ENCODE measurements at places on chromosomes 13 and 19.

DNA sequence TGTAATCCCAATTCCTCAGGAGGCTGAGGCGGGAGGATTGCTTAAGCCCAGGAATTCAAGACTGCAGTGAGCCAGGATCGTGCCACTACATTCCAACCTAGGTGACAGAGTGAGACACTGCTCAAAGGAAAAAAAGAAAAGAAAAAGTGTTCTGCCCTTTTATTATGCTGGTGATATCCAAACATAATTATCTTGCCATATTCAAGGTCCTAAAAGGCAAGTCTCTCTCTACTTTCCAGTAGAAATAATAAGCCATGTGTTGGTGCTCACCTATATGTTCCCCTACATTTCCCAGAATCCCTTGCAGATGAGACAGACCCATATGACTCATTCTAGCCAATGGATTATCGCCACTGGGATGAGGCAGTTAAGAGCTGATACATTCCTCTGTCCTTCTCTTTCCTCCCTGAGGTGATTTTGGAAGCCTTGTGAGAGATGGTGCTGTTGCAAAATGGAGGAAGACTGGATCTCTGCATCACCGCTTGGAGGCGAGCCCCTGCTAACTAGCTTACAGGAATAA, 58.3 kb upstream of the MRI1 start:
- DNase-seq = no peak

DNA sequence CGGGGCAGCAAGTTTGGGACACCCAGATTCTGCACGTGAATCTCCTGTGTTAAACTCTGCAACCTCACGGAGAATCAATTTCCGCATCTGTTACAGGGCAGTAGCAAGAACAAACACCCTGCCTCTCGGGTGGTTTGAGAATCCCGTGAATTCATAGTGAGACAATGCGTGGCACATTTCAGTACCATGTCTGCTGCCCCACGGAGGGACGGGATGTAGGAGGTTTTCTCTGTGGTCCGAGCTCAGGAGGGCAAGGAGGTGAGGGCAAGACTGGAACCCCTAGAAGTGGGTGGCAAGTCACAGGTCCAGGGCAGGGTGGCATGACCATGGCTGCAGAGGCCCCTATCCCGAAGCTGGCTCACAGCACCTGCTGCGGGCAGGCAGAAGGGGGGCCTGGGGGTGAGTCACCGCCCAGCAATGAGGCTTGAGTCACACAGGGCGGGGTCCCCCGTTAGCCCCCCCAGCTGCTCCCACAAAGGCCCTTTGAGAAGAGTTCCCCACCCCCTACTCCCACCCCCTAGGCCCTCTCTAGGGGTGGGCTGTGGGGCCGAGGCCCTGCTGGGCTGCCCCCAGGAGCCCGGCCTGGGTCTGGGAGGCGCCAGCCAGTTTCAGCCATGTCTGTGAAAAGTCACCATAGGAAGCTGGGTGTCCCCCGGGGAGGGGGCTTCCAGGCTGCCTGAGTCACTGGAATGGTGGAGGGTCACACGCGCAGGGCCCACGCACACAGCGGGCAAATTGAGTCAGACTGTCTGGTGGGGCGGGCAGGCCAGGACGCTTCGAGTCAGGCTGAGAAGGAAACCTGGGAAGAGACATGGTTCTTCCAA, 25.8 kb upstream of the NANOS3 start:
- DNase-seq = no peak

DNA sequence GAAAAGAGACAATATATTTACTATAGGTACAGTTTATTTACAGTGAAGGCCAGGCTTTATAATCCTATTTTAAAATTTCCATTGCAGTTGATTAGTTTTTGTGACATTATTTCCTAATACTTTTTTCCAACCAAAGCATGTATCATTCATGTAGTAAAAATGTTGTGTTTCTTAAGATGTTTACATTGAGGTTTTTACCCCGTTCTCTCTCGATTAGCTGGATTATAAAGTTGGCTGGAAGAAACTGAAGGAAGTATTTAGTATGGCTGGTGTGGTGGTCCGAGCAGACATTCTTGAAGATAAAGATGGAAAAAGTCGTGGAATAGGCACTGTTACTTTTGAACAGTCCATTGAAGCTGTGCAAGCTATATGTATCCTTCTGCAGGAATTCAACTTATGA, 21.2 kb downstream of the HNRNPM start:
- DNase-seq = no peak

DNA sequence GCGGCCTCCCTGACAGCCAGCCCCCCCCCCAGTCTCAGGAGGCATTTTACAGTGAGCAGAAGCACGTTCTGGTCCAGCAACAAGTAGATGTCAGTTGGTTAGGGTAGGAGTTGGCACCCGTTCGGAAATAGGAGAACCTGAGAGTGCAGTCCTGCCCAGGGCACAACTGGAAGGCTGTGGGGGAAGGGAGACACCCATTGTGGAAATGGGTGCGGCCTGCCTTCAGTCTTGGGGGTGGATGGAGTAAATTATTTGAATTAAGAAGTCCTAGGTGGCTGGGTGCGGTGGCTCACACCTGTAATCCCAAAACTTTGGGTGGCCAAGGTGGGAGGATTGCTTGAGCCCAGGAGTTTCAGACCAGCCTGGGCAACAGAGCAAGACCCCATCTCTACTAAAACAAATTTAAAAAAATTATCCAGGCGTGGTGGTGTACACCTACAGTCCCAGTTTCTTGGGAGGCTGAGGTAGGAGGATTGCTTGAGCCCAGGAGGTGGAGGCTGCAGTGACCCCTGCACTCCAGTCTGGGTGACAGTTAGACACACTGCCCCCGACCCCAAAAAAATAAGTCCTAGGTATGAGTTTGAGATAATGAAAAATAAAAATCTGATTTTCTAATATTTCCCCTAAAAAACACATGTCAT, 1.2 kb downstream of the CIRBP start:
- DNase-seq = no peak

GRCh38 chr13:38202740-38203139, 146.9 kb upstream of the UFM1 start:
- DNase-seq = no peak

GRCh38 chr19:55300886-55301458, 17.2 kb downstream of the BRSK1 start:
- no peak for DNase-seq

DNA sequence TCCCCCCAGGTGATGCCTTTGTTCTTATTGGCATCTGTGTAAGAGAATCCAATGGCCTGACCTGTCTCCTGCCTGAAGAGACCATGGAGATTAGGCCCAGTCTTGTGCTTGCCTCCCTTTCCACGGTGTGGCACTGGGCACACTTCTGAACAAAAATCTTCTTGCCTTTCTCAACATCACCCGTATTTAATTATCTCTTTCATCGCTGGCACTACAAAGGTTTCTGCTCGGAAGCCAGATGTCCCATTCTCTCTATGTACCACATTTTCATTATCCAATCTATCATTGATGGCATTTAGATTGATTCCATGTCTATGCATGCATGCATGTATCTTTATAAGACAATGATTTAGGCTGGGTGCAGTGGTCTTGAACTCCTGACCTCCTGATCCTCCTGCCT, 74.3 kb downstream of the SLC25A15 start:
- DNase-seq = no peak

DNA sequence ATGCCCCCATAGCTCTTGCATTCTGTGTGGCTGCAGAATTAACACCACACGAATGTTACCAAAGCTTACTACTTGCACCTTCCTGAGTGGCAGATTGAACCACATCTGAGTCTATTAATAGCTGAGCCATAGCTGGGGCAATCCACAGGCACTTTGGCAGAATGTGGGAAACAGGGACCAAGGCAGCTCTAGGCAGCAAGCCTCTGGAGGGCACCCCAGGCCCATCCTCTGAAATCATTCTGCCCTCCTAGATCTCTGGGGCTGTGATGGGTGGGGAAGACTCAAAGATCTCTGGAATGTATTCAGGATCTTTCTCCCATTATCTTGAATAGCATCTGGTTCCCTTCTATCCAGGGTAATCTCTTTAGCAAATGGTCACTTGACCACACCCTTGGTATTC, 139.3 kb downstream of the TNFRSF19 start:
- DNase-seq = no peak

DNA sequence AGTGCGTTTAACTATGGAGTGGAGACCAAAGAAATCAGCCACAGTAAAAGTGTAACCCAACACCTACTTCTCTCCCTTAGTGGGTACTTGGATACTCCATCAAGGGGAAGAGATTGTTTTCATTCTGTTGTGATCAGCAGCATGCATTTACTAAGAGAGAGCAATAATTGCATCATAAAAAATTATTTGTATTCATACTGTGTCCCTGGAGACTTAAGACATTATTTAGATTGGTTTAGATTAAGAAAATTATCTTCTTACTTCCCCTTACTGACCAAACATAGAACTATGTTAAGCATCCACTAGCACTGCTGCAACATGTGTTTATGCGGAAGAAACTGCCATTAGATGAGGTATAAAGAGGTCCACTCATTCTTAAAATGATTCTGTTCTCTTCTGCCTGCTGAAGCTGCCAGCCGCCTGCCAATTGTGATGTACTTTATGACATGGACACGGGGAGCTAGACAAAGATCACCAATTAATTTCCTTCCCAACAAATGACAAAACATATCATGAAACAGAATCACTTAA, 738.5 kb downstream of the DIAPH3 start:
- DNase-seq = no peak

- no peak for DNase-seq
Measured at GRCh38 chr13:35470671-35471661, 5.5 kb downstream of the MAB21L1 start.

GRCh38 chr19:48859711-48860572, 8.5 kb downstream of the PLEKHA4 start:
- no peak for DNase-seq

DNA sequence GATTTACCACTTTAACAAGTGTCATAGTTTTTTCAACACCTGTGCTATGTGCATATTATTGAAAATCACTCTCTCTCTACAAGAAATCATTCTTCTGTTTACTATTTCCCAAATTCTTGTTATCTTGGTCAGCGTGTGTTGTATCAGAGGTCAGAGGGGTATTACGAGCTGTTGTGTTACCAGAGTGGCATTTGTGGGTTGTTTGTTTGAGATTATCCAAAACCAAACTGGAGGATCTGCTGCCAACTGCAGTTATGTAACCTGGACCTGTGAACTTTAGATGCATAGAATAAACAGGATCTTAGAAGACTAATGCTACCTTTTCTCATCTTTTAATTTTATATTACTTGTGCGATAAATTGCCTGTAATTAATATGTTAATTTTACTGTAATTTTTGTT, 1751.4 kb upstream of the SPRY2 start:
- DNase-seq = no peak

GRCh38 chr19:46551164-46551563, 50.0 kb upstream of the CALM3 start:
- no peak for DNase-seq

GRCh38 chr19:18191640-18192062, 1.4 kb upstream of the MPV17L2 start:
- DNase-seq = no peak

- no peak for DNase-seq
Measured at GRCh38 chr13:60075850-60076249, 87.9 kb downstream of the DIAPH3 start.

DNA sequence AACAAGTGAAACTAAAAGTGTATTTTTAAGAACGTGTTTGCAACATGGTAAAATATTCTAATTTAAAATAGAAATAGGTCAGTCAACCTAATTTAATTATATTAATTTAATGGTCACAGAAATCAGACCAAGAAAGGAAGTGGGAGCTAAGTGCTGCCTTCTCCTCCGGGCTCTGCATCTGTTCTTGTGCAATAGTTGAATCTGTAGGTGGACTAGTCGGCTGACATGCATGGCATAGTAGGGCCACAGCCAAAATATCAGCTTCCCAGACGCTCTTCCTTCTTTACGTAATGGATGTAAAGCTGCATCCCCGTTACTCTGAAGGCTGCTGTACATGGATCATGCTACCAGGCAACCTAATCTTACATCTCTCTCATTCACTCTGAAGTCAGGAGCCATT, 47.3 kb downstream of the COL4A1 start:
- DNase-seq = no peak

DNA sequence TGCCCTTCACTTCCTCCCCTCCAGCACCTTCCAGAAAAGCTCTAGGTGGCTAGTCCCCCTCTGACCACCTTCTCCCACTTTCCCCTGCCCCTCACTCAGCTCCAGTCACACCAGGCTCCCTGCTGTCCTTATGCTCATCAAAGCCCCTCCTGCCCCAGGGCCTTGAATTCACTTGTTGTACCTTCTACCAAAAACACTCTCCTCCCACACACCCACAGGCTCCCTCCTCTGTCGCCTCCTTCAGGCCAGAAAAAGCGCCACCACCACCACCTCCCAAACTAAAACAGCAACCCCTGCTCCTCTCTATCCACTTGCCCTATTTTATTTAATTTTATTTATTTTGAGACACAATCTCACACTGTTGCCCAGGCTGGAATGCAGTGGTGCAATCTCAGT, 4.8 kb upstream of the CEACAM16 start:
- DNase-seq = peak; percentile 20

DNA sequence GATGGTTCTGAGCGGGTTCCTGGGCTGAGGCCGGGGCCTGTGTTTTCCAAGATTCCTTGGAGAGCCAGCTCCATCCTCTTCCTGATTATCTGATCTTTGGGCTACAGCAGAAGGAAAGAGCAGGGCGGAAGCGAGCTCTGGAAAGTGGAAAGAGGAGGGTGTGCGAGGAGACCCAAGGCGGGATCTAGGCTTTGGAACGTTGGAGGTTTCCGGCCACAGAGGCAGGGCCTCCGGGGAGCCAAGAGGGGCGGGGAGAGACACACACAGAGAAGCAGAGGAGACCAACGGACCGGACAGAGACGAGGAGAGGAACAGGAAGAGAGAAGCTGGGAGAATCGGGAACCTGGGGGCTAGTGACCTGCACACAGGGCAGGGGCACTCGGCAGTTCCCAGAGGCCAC, at the start of gene CLEC11A:
CLEC11A (plus strand) TSS at position 296 of the 400 bp plus-strand sequence. CDS start 162 bp downstream, outside the sequence.
- no peak for DNase-seq

GRCh38 chr19:53659292-53659691, 27.5 kb downstream of the DPRX start:
- DNase-seq = no peak

GRCh38 chr19:12782174-12782423, 6.7 kb upstream of the HOOK2 start:
- DNase-seq = no peak

GRCh38 chr13:56515441-56515840, 625.3 kb upstream of the PRR20A start:
- no peak for DNase-seq

GRCh38 chr19:52101866-52102562, 6.4 kb upstream of the ZNF841 start:
- DNase-seq = no peak

GRCh38 chr19:54160854-54161253, 1.3 kb upstream of the LENG1 start:
- DNase-seq = no peak

Data from stimulated activated CD4-positive, alpha-beta T cell treated with anti-CD3 and anti-CD28 coated beads, Interleukin-12 subunit alpha, Interleukin-12 subunit beta, amount 100 ng/mL, for 48 hours (primary cell).